ENCODE measurements at places on chromosomes 12 and 14.

DNA sequence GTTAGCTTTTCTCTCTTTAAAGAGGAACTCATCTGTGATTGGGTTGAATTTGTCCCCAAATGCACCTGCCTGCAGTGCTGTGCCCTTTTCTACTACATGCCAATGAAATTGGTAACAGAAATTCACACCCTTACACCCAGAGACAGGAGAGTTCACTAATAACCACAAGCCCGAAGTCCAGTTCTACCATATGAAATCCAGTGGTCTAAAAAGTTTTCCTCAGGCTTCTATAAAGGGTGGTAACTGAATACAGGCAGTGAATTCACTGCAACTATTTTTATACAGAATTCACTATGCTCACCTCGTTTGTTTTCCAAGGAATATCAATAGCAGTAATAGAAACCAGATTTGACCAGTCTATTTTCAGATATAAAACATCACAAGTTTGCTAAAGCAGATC, 31.5 kb upstream of the SOS2 start:
- DNase-seq, result no peak

- no peak for DNase-seq
Observed at GRCh38 chr14:53651096-53651740, 305.4 kb downstream of the BMP4 start.

- no peak for DNase-seq
Observed at GRCh38 chr14:80504781-80505180, 293.5 kb upstream of the DIO2 start.

GRCh38 chr14:86938320-86938719, 1054.7 kb downstream of the GALC start:
- no peak for DNase-seq

- DNase-seq, result no peak
Observed at GRCh38 chr14:34051966-34052657, 101.2 kb upstream of the EGLN3 start.

Measured in natural killer cell (primary cell).